ENCODE measurements at places on chromosomes 13 and 19. TPM values are rescaled to one million over a fixed set of nuclear protein-coding genes. Genes with fewer than 3 reads are reported as not detected.

DNA sequence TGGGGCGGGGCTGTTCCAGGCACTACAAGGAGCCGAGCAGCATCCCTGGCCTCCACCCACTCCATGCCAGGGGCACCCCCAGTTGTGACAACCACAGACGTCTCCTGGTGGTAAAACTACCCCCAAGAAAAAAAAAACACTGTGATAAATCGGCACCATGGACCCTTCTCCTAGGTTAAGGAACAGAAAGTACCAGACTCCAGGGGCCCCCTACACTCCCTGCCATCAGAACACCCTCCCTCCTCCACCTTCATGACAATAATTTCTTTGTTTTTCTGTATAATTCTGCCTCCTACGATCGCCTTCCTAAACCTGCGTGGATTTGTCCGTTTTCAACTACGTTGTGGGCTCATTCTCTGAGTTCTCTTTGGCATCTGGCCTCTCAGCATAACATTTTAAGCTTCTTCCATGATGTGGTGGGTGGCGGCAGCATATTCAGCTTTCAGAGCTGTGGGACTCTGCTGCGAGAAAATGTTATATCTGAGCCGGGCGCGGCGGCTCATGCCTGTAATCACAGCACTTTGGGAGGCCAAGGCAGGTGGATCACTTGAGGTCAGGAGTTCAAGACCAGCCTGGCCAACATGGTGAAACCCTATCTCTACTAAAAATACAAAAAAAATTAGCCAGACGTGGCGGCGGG, 8.6 kb downstream of the TLE2 start:
- no peak for DNase-seq

DNA sequence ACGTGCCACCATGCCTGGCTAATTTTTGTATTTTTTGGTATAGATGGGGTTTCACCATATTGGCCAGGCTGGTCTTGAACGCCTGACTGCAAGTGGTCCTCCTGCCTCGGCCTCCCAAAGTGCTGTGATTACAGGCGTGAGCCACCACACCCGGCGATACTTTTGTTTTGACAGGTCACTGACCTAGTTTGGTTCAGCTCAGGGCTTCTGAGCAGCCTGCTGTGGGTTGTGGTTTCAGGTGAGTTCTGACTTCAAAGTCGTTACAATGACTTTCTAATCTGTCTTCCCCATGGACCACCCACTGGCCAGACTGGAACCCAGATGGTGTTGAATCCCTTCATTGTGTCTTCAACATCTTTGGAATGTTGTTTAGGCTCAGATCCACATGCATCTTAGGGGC, 73.8 kb downstream of the TRPM4 start:
- no peak for DNase-seq

DNA sequence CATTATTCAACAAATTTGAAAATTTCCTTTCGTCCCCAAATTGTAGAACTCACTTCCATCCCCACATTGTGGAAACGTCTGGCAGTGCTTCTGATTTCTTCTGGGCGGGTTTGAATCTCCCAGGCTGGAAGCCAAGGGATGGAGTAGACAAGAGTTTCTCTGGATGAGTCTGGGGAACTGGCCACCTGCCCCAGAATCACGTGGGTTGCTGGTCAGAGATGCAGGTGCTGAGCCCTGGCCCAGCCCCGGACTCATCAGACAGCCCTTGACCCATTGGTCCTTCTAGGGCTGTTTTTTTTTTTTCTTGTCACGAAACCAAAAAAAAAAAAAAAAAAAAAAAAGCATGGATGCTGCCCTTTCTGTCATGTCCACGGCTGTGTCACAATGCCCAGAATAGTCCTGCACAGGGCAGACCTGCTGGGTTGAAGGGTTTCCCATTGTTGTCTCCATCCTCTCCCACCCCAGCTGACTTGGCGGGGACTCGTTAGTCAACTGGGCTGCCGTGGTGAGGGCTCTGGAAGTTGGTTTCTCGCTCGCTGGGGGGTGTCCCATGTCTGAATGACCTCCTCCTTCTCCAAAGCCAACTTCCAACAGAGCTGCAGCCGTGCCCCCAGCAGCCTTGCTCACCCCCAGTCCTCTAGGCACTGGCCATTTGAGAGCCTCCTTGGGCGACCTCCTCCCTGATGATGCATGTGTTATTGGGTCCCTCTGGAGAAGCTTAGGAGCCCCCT, 12.8 kb downstream of the CHST8 start:
- no peak for DNase-seq

DNA sequence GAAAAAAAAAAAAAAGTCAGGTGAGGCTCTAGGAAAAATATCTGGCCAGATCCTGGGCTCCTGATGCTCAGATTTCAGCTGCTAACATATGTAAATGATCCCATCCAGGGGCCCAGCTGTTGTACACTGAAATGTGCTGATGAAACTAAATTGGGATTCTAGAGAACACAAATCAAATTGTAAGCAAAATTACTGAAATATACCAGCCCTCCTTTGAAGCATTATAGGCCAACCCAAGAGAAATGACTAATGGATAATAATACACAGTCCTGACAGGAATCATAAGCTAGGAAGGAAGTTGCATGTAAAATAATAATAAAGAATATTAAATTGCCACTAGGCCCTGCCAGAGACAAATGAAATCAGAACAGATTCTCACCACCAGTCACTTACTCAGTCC, 17.8 kb downstream of the KCTD12 start:
- DNase-seq = no peak

DNA sequence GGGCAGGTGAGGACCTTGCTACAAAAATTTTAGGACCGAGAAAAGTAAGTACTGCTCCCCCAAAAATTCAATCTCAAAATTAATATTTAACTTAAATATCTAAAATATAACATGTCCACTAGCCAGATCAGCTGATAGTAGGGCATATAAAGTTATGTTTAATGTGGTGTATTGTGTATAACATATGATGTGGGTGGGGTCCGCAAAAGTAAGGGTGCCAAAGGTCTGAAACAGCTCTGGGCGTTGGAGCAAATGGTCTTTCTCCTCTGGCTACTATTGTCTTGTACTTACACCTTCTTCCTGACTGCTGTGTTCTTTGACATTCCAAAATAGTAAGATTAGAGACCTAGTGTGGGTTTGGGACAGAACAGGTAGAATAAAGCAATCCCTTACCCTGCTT, 41.2 kb downstream of the HTR2A start:
- no peak for DNase-seq

DNA sequence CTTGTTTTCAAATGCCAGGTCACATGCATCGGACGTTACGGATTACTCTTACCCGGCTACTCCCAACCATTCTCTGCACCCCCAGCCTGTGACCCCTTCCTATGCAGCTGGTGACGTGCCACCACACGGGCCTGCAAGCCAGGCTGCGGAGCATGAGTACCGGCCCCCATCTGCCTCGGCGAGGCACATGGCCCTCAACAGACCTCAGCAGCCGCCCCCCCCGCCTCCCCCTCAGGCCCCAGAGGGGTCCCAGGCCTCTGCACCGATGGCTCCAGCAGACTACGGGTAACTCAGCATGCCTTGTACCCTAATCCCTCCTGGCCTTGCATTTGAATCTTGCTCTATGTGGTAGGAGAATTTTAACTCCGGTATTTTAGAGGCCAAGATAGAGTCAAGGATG, 79.5 kb downstream of the GPR12 start:
- no peak for DNase-seq

DNA sequence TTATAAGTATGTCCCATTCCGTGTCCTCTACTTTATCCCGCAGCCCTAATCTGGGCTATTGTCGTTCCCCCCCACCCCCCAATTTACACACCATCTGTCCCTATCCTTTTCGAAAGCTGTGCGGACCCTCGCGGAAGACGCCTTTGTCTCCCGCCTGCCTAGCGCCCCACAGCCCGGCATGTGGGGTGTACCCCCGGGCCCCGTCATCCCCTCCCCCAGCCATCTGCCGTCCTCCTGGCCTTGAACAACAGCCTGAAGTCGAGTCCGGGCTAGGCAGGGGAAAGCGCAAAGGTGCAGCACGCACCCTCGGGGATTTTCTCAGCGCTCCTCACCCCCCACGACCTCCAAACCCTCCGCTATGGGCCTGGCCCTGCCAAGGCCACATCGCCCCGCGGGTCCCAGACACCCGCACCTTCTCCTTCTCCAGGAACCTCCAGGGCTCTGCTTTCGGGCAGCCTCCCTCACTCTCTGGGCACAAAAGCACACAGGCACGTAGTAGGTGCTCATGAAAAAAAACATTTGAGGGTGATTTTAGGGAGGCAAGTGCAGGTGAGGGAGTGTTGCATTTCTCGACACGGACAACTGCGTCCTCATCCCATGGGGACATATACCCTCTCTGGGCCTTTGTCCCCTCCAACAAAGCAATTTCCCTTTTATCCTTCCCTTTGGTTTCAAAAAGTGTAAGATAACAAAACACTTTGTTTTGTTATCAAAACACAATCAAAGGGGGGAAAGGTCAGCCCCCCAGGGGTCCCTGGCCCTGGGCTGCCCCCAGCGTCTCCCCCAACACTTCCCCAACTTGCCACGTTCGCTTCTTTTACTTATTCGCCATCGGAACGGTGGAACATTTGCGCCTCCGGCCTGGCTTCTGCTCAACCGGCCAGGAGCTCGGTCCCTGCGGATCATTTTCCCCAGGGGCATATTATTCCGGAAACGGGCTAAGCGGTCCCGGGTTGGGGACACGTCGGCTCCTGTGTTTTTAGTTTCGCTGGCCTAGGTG, 16.4 kb downstream of the CCDC124 start:
- DNase-seq = no peak

DBP gene
- total RNA-seq = 3.1 TPM

ZNF20 gene
- total RNA-seq = 15.7 TPM

OR7G2 gene
- not detected for total RNA-seq

NCR1 gene
- not detected for total RNA-seq

CD37 gene
- 9.8 TPM for total RNA-seq
